Muscle of back (tissue), 13 donors: ENCODE measurements at places on chromosomes 6 and 20. TPM values are rescaled to one million over a fixed set of nuclear protein-coding genes. Genes with fewer than 3 reads are reported as not detected.

NTSR1 gene
- 0.07 TPM for polyA plus RNA-seq

ID4 gene
- polyA plus RNA-seq, result 6.0 TPM

EEF1A2 gene
- 758 TPM for polyA plus RNA-seq

LTB gene
- 1.6 TPM for polyA plus RNA-seq

LPA gene
- not detected for polyA plus RNA-seq

CLPSL2 gene
- not detected for polyA plus RNA-seq

CDSN gene
- not detected for polyA plus RNA-seq

ANKRD6 gene
- 8.6 TPM for polyA plus RNA-seq

SLC17A3 gene
- polyA plus RNA-seq, result not detected

ZNF391 gene
- polyA plus RNA-seq, result 5.6 TPM

SEC23B gene
- 17.2 TPM for polyA plus RNA-seq

RAB32 gene
- polyA plus RNA-seq, result 21.2 TPM

ERVFRD-1 gene
- 0.17 TPM for polyA plus RNA-seq

SRMS gene
- not detected for polyA plus RNA-seq

FAM209B gene
- not detected for polyA plus RNA-seq

CEP250 gene
- polyA plus RNA-seq, result 26.5 TPM

ZKSCAN3 gene
- 7.4 TPM for polyA plus RNA-seq

ASIP gene
- 0.53 TPM for polyA plus RNA-seq

SIRPB2 gene
- polyA plus RNA-seq, result 2.0 TPM

OR2B6 gene
- polyA plus RNA-seq, result not detected

CD83 gene
- polyA plus RNA-seq, result 9.7 TPM
